Endothelial cell (in vitro differentiated cells): ENCODE measurements at places on chromosomes 3 and 15.

DNA sequence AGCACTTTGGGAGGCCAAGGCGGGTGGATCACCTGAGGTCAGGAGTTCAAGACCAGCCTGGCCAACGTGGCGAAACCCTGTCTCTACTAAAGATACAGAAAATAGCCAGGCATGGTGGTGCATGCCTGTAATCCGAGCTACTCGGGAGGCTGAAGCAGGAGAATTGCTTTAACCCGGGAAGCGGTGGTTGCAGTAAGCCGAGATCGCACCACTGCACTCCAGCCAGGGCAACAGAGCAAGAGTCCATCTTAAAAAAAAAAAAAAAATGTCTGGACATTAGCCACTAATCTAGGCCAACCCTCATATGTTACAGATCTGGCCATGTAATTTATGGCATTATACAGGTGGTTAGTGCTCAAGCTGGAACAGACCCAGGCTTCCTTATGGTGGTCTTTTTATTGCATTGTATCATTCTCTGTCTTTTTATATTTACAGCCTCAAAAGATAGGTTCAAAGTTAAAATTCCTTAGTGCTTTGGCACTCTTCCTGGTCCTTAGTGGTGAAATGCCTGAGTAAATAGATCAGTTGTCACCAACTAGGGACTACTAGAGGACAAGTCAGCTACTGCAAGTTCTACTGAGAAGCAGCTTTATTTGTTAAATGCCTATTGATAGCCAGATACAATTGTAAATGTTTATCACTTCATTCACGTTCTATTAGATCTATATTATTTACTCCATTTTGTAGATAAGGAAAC lies 16.0 kb downstream of the STARD9 start:
- no peak for DNase-seq

- no peak for DNase-seq
These were observed 15.6 kb downstream of the MTHFS start for GRCh38 chr15:79881254-79881653.

DNA sequence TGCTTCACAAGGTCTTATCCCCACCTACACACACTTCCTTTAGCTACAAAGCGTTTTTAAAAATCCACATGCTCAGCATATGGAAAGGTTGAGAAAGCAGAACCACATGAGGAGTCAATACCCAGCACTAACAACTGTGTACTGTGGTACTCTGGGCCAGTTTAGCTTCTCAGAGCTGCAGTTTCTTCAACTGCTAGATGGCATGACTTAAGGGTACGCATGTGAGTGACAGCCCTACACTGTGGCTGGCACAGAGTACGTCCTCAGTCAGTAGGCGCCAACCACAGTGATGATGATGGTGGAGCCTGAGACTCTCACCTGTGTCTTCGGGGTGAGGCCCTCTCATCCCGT lies 17.4 kb downstream of the CCDC12 start:
- DNase-seq, result no peak

DNA sequence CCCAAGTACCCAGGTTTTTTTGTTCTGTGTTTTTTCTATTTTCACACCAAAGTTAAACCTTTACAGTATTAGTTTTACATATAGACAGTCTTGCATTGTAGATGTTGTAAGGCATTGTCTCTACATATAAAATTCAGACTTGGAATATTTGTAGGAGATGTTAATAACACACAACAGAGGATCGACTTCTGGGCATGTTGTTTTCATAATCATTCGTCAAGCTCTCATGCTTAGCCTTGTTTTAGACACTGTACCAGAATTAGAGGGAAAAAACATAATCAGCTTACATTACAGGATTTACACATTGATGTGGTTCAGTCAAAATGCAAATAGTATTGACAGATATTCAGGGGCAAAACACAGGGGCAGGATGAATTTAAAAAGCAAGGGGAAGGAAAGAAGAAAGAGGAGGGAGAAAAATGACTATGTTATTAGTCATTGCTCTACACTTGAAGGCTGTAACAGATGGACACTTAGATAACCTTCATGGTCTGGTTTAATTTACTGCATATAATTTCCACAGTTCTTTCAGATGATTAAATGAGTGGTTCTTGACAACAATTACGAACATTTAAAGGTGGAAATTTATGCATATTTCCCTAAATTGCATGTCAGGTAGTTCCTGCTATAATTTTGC lies 7.5 kb downstream of the CMSS1 start:
- DNase-seq, result no peak

DNA sequence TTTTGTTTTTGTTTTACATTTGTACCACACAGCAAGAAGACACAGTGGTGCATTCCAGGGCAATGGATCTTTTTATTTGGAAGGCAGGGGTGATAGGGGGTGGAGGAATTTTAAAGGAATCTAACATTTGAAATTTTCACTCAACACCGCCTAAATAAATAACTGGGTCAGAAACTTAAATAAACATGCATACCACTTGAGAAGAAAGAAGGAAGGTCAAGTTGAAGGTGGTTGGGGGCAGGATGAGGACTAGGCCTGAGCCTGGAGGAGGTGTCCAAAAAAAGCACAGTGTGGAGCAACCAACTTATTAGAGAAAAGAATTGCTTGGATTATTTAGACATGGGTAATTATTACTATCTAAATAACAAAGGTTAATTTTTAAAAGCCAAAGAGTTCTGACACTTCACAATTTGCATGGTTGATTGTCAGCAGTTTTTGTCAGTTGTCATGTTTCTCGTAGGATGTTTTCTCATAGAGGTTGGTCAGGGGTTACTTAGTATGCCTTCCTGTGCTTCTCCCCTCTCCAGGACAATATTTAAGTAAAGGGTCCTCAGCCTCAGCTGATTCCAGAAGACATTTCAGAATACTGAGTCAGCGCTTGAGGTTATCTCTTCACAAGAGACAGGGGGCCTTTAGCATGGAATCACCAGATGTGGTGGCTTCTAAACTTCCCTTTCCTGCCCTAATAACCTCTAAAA lies 173.7 kb upstream of the SLC2A2 start:
- DNase-seq, result no peak

DNA sequence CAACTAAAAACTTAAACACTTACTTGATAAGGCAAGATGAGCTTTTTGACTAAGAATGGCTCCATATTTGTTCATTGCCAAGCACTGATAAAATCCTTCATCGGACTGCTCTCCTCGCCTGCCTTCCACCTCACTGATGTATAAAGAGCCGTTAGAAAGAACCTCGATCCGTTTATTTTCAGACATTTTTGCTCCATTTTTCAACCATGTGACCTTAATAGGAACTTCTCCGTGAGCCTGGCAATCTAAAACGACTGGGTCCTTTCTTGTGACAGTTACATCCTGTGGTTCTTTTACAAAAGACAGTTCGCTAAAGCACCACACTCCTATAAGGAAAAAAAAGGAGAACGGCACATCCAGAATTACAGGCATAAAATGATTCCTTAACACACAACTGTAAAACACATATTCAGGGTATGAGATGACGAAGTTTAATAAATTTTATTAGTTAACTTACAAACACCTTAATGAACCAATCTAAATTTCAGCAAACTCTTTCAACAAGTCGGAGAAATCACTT lies 2.5 kb downstream of the PRTG start:
- DNase-seq, result no peak

DNA sequence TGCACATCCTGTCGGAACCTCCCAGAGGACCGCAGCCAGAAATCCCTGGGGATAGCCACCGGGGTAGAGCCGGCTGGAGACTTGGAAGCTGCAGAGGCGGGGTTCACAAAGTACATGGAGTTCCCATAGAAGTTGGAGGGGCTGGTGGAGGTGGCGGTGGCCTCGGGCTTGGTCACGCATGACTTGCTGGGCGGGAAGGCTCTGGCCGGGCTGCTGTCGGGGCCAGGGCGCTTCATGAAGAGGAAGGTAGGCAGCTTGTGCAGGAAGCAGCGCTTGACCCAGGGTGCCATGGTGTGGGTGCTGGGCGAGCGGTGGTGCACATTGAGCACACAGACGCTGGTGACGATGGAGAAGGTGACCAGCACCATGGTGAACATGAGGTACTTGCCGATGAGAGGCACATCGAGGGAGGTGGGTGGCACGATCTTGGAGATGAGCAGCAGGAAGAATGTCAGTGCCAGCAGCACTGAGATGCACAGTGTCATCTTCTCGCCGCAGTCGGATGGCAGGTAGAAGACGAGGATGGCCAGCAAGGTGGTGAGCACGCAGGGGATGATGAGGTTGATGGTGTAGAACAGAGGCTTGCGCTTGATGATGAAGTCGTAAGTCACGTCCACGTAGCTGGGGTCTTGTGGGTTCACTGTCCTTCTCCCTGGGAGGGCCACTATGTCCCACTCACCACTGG lies 8.4 kb upstream of the CHRNA3 start:
- DNase-seq, result no peak

DNA sequence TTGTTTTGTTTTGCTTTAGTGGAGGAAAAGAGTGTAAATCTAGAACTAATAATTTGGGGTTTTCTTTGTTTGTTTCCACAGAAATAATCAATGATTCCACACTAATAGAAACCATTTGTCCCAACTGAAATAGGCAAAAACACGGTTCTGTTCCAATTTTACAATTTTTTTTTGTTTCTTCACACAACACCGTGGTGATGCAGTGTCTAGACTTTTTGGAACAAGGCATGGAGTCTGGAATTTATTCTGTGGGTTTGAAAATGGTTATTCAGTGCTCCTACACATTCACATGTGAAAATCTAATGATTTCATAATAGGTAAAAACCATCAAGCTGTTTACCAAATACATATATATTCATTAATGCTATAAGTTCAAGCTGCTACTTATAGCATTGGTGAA lies 629.0 kb upstream of the TGFBR2 start:
- no peak for DNase-seq

DNA sequence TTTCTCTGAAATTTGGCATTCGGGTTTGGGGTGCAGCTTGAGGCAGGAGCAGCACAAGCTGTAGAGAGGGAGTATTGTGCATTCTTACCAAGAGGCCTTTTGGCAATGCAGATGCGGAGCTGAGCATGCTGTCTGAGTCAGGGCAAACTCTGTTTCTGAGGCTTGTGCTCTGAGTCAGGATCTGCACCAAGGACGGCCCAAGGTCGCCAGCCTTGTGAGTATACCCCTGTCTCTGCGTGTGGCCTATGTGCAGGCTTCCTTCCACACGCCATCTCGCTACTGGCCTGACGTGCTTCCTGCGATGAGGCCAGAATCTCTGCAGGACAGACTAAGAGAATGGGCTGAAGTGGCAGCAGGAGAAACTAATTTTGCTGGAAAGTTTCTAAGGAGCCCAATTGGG lies 83.8 kb upstream of the ROPN1 start:
- no peak for DNase-seq

GRCh38 chr3:81095956-81096355 lies 665.5 kb downstream of the GBE1 start:
- no peak for DNase-seq

- no peak for DNase-seq
These were observed 17.9 kb downstream of the ACSBG1 start for GRCh38 chr15:78216276-78217104.

DNA sequence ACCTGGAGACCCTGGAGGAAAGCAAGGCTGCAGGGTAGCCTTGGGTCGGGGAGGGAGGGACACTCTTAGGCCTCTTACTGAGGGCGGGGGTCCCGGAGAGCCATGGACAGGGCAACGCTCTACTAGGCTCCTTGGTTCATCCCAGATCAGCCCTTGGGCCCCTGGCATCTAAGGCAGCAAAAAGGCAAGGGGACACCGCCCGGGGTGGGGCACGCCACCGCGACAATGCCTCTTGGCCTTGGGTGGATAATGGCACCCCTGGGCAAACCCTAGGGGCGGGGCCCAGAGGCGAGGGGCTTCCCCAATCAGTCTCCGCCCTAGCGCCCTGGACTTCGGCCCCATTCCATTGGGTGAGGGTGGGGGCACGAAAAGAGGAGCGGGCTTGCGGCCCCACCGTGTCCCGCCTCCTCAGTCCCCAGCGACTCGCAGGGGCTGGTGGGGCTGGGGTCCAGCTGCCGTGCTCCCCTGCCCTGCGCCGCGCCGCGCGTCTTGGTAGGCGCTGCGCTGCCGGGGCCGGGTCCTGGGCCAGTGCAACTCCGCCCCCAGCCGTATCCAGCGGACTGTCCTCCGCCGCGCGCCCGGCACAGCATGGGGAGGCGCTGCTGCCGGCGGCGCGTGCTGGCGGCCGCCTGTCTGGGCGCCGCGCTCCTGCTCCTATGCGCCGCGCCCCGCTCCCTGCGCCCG lies at the start of gene CHST13:
Gene CHST13 (plus strand): TSS at position 411 of the 684 bp plus-strand sequence. CDS start 178 bp downstream, at position 589.
- peak; percentile 64 for DNase-seq

DNA sequence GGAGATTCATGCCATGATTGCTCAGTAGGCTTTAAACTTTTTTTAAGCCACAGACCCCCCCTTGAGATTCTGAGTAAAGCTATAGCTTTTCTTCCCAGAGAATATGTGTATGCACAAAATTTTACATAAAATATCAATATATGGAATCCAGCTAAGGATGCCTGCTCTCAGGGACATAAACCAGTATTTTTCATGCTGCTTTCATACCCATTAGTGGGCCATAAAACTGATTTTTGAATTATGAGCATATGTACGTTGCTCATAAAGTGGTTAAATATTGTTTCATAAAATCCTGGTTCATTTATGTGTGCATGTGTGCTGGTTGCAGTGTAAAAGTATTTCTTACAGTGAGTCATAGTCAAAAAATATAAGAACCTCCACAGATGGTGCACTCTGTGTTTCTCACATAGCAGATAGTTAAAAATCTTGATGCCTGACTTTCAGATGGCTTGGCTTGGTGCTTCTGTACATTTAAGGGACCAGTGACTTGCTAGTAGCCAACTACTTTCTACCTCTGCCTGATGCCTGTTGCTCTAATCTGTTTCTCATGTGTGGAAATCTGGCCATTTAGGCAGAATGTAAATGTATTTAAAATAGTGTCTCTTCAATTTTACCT lies 71.9 kb downstream of the ARHGEF26 start:
- DNase-seq, result no peak

DNA sequence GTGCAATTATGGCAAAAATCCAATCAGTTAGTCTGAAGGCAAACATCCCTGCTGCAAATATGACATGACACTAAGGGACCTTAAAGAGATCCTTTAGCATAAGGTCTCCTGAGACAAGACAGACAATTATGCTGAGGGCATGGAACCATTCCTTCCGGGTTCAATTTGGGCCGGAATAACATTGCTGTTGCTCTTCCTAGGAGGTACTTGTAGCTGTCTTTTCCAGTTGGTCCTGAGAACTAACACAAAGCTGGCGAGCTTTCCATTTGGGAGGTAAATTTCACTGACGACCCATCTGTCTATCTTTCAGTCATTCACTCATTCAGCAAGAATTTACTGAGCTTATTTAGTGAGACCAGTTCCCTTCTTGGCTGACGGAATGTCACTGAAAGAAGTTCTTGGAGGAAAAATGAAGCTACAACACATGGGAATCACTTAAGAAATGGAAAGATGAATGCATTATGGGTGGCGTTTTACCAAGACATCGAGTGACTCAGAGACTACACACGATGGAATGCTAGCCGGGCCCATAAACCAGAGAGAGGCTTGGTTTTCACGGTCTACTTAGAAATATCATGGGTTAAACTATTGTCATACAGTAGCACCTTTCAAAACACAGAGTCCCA lies 215.5 kb downstream of the PDZRN3 start:
- no peak for DNase-seq
